ENCODE measurements at places on chromosomes 5 and 9. TPM values are rescaled to one million over a fixed set of nuclear protein-coding genes. Genes with fewer than 3 reads are reported as not detected.

SV2C gene
- not detected for total RNA-seq

PCDHGB6 gene
- 5.3 TPM for total RNA-seq

TLR4 gene
- total RNA-seq: 62.8 TPM

HACD4 gene
- 2.2 TPM for total RNA-seq

CDC25C gene
- total RNA-seq: not detected

PCDH1 gene
- total RNA-seq: 43.8 TPM

AK8 gene
- total RNA-seq: 1.5 TPM

PTBP3 gene
- total RNA-seq: 53.6 TPM

HRH2 gene
- 12.5 TPM for total RNA-seq
